Kasumi-1 (cell line): ENCODE measurements at places on chromosomes 4 and X.

DNA sequence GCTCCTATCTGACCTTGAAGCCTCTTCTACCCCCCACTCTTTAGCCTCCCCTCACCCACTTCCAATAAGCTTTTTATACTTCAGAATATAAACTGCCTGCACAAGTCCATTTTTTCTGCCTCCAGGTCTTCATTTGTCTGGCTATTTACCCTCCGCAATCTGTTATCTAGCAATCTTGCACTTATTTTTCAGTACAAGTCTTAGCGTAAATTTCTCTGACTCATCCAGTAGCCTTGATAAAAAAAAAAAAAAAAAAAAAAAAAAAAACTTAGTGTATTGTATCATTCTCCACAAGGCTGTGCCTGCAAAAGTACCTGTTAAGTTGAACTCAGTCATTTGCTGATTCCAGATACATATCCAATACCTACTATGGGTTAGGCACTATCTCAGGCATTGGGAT, 219.5 kb upstream of the DKK2 start:
- DNase-seq = no peak

DNA sequence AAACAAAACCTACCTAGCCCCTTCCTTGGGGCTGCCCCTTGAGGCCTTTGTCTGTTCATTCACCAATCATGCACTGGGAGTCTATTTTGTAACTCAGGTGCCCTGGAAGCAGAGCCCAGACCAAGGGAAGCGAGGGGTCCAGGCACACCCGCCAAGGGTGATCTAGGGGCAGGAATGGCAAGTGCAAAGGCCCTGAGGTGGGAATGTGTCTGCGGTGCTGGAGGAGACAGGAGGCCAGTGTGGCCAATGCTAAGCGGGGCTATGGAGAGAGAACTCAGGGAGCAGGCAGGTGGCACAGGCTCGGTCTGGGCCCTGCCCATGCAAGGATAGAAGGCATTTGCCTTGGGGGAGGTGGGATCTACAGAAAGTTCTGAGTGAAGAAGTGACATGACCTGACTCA, 3.5 kb upstream of the SH3BP2 start:
- DNase-seq = no peak

DNA sequence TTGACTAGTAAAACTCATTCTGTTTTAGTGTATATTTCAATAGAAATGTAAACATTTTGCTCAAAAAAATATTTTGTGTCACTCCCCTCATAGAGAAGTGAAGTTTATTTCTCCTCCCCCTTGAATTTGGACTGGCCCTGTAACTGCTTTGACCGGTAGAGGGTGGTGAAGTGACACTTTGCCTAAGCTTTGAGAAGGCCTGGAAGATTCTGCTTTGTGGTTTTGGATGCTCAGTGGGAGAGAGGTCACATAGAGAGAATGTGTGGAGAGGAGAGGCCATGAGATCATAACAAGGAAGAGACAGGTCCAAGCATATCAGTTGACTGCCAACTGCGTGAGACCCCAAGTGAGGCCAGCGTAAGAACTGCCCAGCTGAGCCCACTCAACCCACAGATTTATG, 19.1 kb upstream of the ARX start:
- DNase-seq = no peak

GRCh38 chr4:23392860-23393458, 496.9 kb downstream of the PPARGC1A start:
- no peak for DNase-seq

DNA sequence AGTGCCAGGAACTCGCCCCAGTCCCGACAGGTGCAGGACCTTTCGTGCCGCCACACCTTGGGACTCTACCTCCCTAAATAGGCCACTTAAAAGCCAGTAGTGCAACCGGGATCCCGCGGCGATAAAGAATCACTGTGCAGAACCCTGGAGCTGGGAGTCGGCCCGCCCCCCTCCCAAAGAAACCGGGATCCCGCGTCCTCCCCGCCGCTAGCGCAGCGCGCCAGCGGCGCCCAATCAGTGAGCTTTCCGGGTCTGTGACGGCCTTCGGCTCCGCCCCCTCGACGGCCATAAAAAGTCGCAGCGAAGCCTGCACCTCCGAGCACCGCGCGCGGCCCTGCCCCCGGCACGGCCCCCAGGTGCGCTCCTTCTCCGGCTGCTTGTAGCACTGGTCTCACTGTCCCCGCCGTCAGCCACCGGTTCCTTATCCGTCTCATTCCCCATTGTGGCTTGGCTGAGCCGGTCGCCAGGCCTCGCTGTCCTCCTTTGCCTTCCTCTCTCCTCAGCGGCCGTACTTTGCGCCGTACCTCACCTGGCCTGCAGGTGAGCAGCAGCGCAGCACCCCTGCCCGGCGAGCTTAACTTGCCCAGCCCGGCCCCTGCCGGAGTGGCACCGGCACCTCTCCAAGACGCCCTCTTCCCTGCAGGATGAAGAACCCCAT, at the start of gene LRAT:
Gene LRAT, plus strand, starts transcription at position 318 of the 658 bp plus-strand sequence. Its CDS starts 327 bp downstream, at position 645.
- DNase-seq = no peak

DNA sequence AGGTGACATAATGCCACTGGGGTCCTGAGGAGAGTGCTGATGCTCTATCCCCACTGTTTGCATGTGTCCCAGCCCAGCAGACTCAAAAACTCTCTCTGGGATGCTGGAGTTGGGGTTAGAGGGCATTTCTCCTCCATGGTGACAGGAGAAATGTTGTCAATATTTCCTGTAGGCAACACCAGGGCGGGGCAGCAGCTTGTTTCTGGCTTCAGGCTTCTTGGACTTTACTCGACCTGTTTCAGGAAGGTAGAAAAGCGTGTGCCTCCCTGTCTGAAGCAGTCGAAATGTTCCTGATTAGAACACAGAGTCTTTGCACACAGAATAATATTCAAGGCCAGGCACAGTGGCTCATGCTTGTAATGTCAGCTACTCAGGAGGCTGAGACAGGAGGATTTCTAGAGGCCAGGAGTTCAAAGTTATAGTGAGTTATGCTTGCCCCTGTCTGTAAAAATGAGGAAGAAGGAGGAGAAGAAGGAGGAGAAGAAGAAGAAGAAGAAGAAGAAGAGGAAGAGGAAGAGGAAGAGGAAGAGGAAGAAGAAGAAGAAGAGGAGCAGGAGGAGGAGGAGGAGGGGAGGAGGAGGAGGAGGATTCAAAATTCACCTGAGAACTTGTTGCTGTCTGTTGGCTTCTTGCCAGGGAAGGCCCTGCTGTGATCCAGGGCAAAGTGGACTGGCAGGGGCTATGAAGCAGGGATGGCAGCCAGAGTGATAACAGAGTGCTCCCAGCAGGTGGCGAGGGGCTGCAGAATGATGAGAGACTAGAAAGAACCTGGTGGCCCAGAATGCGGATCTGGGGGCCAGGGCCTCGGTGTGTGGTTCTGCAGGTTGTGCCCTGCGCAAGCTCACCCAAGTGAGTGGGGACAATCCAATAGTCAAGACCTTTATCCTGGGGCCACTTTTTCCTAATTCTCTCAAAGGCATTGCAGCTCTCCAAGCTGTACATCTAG, 82.9 kb downstream of the RTL5 start:
- peak; percentile 28 for DNase-seq

DNA sequence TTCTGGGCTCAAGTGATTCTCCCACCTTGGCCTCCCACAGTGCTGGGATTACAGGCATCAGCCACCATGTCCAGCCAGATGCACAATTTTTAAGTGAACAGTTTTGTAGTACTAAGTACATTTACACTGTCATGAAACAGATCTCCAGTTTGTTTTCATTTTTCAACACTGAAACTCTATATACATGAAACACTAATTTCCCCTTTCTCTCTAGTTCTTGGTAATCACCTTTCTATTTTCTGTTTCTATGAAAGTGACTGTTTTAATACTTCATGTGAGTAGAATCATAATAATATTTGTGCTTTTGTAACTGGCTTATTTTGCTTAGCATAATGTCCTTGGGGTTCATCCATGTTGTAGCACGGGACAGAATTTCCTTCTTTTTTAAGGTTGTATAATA, 237.4 kb downstream of the CAMK2D start:
- DNase-seq = no peak

DNA sequence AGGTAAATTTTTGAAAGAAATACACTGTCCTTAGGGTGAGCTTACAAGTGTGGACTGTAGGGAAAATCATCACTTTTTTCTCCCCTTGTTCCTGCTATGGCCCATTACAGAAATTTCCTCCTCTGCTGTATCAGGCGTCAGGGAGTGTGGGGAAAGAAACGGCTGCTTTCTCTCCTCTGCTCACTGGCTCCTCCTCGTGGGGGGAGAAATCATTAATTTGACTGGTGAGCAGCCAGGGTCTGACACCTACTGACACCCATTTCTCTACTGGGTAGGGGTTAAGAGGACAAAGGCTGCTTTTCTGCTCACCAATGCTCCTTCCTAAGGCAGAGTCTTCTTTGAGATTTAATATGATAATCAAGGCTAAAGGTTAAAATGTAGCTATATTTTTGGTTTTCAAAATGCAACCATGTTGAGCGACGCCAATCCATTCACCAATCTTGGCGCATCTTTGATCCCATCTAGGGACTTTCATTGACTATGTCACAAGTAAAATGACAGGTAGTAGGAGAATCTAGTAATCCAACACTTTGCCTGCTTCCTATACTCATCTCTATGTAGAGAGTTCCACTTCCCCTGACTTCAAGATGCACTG, 25.1 kb downstream of the SETD7 start:
- peak; percentile 70 for DNase-seq

- no peak for DNase-seq
These were observed 22.4 kb upstream of the RBPJ start for GRCh38 chr4:26298198-26298947.

- no peak for DNase-seq
These were observed 82.3 kb downstream of the SPRY1 start for GRCh38 chr4:123478859-123479345.

- DNase-seq = peak; percentile 31
These were observed 16.3 kb upstream of the DRD5 start for GRCh38 chr4:9765091-9765490.

GRCh38 chr4:142091691-142092182, 455.4 kb downstream of the IL15 start:
- no peak for DNase-seq

GRCh38 chrX:8049827-8050226, 121.2 kb downstream of the VCX2 start:
- no peak for DNase-seq

DNA sequence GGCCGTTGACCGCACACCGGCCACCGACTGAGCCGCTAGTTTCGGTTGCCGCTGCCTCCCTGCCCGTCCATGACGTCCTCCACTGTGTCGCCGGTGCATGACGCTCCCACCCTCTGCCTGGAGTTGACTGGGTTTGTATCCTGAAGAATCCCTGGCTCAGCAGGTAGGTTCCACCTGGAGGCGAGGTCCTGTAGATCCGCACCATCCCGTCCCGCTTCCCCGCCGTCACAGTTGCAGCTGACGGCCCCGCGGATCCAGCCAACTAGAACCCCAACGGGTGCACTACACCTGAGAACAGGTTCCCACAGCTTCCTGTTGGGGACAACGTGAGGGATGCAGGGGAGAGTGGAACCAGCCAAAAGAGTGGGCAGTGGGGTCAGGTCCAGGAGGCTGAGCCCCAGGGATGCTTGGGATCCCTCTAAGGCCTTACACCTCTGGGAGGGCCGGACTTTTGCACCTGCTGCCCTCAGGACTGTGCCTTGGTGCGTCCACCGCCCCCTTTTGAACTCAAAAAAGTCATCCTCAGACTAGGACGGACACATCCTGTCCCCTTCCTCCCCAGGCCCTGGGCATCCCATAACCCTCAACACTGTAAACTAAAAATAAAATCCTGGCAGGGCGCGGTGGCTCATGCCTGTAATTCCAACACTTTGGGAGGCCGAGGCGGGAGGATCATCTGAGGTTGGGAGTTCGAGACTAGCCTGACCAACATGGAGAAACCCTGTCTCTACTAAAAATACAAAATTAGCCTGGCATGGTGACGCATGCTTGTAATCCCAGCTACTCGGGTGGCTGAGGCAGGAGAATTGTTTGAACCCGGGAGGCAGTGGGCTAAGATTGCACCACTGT, 1.1 kb upstream of the SLBP start:
- no peak for DNase-seq

DNA sequence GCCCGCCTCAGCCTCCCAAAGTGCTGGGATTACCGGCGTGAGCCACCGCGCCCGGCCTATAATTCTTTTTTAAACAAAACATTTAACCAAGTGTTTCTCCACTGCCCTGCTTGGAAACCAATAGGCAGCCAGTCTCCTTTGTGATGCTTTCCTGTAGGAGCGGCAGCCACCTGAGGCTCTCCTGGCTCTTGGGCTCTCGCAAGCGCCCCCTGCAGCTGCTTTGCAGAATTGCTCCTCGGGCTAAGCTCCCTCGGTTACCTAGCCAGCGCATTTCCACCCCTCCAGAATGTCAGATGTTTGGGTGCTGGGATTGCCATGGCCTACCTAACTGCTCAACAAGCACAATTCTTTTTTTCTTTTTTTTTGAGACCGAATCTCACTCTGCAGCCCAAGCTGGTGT, 7.7 kb downstream of the S100P start:
- peak; percentile 16 for DNase-seq

DNA sequence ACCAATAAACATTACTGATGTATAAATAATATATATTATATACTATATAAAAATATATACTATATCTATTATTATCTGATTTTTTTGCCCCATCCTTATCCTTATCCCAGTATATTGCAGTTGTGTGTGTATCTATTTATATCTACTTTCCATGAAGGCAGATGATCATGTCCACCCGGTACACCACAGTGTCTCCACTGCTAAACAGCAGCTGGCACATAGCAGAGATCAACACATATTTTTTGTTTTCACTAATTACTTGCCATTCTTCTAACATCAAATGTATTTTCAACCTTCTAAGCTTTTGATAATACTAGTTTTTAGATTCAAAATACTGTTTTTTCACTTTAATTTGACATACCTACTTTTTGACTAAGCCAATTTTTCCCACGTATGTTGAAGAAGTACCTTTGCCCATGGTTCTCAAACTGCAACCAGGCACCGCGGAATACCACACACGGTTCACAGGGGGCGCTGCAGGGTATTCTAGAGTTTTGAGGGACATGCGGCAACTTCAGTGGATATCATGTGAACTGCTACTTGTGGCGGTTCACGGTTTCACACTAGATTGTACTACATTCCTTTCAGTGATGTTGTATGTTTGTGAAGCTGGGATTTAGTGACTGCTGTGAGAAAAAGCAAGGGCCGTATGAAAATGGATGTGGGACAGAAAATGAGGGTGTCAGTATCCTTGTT, 182.5 kb upstream of the NPY2R start:
- no peak for DNase-seq

- DNase-seq = no peak
These were observed 746.3 kb upstream of the FAM241A start for GRCh38 chr4:111398906-111399330.

- DNase-seq = peak; percentile 65
These were observed 746 bp upstream of the AADAT start for GRCh38 chr4:170090352-170091052.

GRCh38 chrX:19727887-19728648, 159.3 kb downstream of the SH3KBP1 start:
- DNase-seq = no peak

GRCh38 chr4:78137532-78137931, 80.4 kb downstream of the FRAS1 start:
- no peak for DNase-seq

GRCh38 chrX:20567108-20567507, 300.4 kb upstream of the RPS6KA3 start:
- no peak for DNase-seq

DNA sequence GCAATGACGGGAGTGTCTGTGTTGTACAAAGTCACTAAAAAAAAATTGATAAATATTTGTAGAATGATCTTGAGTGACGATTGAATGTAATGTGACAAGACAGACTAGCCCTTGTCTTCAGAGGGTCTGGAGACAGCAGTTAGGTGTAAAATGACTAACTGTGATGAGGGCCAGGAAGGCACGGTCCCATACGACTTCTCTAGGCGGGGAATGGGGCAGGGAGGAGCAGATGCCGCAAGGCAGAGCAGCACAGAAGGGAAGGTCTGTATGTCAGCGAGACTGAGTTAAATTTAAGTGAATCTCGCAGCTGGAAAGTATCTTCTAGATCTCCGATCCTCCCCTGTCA, 405 bp downstream of the CENPE start:
- peak; percentile 57 for DNase-seq

- no peak for DNase-seq
These were observed 107.8 kb upstream of the TMEM47 start for GRCh38 chrX:34764852-34765361.
